ENCODE measurements at places on chromosomes 16 and 17. TPM values are rescaled to one million over a fixed set of nuclear protein-coding genes. Genes with fewer than 3 reads are reported as not detected.

GRCh38 chr16:4976611-4977145 lies 18.5 kb downstream of the SEC14L5 start:
- no peak for DNase-seq

- no peak for DNase-seq
Observed at GRCh38 chr16:20300312-20301097, 26.8 kb downstream of the GP2 start.

GRCh38 chr16:53673189-53673588 lies 30.5 kb downstream of the RPGRIP1L start:
- DNase-seq, result no peak

GRCh38 chr16:14375132-14375491 lies 254.9 kb downstream of the PARN start:
- DNase-seq, result no peak

GRCh38 chr17:9330141-9330540 lies 245.5 kb downstream of the STX8 start:
- no peak for DNase-seq

DNA sequence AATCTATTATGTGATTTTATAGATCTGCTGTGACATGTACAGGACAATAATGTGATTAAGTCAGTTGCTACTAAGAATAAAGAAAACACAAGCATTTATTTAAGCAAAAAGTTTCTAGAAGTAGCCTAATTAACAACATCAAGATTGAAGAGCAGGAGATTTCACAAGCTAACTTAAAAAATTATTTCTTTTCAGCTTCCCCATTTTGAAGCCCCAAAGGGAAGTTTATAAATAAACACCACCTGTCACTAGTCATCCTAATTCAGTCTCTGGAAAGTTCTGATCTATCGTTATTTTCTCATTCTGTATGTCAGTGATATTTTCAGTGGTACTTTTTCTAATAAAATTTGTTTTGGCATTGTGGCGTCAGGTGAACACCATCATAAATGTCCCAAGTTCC lies 8.3 kb downstream of the CAPNS2 start:
- DNase-seq, result no peak

DNA sequence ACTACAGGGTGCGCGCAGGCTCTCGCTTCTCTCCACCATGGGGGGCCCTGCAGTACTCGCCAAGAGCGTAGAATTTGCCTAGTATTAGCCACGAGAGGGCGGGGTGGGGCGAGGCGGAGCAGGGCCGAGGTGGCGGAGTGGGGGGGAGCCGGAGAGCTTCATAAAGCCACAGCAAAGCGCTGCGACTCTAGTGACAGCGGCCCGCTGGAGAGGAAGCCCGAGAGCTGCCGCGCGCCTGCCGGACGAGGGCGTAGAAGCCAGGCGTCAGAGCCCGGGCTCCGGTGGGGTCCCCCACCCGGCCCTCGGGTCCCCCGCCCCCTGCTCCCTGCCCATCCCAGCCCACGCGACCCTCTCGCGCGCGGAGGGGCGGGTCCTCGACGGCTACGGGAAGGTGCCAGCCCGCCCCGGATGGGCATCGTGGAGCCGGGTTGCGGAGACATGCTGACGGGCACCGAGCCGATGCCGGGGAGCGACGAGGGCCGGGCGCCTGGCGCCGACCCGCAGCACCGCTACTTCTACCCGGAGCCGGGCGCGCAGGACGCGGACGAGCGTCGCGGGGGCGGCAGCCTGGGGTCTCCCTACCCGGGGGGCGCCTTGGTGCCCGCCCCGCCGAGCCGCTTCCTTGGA lies at the start of gene TBX21:
Gene TBX21, plus strand, starts transcription at position 190 of the 627 bp plus-strand sequence. Its CDS starts 219 bp downstream, at position 409.
- no peak for DNase-seq

- DNase-seq, result no peak
Observed at GRCh38 chr16:11978080-11978479, 1.5 kb downstream of the SNX29 start.

- no peak for DNase-seq
Observed at GRCh38 chr17:57723427-57724025, 21.6 kb downstream of the CCDC182 start.

DNA sequence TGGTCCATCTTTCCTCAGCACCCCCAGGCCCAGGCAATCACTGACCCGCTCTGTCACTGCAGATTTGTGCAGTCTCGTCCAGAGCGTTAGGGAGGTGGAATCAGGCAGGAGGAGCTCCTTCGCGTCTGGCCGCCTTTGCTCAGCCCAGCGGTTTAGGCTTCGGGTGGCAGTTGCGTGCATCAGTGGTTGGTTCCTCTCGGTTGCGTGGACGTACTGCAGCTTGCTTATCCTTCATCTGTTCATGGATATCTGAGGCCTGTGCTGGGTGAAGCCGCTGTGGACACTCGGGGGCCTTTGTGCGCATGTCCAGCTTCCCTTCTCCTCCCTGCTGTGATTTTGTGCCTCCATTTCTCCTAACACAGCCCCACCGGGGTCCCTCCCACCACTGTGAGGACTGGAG lies 4.7 kb upstream of the P2RX1 start:
- no peak for DNase-seq

- no peak for DNase-seq
Observed at GRCh38 chr17:31397256-31397939, 5.9 kb downstream of the RAB11FIP4 start.

DNA sequence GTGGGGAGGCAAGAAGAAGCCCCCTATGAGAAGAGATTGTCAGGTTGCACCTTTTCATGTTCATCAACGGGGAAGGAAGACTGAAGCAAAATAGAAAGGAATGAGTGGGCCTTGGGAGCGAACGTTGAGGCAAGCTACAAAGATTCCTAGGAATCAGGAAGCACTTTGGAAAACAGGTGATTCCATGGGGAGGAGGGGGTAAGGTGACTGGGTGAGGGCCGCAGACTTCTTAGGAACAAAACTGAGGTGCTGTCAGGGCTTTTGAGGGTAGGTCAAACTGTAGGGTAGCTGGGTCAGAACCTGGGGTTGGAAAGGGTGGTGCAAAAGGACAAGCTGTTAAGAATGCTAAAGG lies 528 bp downstream of the ITFG1 start:
- no peak for DNase-seq

DNA sequence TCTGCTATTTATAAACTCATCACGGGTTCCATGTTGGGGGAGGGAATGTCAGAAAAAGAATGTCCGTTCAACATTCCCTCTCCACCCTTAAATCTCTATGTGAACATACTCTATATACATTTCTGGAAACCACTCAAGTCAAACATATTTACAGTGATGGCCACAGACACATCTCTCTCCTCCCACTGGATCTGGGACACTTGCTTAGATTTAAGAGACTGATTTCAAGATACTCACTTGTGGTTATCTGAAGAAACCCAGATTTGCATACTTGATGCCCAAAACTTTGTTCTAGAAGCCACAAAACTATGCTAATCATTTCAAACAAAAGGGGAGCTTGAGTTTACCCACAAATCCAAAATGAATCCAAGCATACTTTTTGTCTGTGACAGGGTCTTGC lies 182.9 kb upstream of the SOX9 start:
- DNase-seq, result no peak

DNA sequence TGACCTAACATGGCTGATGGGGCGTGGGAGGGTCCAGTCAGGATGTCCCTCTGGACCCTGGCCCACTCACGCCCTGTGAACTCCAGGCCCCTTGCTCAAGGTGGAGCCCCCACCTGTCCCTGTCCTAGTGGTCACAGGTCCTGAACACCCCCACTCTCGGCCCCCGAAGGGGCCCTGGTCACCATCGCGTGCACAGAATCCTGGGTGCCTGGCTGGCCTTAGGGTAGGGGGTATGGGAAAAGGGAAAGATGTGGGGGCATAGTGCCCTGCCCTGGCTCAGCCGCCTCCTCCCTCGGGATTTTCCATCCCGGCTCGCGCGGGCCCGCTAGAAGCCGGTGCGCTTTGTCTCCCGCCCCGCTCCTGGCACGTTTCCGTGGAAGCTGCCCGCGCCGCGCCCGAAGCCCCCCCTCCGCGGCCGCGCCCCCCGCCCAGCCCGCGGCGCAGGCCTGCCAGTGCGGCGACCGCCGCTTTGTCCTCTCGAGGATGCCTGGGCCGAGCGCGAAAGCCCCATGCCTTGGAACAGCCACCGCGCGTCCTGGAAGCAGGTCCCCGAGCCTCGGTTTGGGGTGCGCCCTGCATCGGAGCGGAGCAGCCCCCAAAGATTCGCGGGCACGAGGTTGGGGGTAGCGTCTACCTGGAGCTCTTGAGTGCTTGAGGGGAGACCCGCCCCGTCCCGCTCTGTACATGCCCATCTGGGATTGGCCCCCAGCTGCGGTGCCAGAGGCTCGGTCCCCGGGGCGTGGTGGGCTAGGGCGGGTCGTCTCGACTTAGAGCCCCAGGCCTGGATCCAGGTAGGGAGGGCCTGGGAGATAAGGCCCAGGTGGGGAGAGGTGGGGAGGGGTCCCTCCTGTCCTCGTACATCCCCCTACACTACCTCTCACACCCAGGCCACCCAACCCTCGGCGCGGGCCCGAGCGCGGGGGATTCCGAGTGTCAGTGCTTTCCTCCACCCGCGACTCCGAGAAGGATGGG lies 1.3 kb downstream of the SMPD3 start:
- no peak for DNase-seq

DNA sequence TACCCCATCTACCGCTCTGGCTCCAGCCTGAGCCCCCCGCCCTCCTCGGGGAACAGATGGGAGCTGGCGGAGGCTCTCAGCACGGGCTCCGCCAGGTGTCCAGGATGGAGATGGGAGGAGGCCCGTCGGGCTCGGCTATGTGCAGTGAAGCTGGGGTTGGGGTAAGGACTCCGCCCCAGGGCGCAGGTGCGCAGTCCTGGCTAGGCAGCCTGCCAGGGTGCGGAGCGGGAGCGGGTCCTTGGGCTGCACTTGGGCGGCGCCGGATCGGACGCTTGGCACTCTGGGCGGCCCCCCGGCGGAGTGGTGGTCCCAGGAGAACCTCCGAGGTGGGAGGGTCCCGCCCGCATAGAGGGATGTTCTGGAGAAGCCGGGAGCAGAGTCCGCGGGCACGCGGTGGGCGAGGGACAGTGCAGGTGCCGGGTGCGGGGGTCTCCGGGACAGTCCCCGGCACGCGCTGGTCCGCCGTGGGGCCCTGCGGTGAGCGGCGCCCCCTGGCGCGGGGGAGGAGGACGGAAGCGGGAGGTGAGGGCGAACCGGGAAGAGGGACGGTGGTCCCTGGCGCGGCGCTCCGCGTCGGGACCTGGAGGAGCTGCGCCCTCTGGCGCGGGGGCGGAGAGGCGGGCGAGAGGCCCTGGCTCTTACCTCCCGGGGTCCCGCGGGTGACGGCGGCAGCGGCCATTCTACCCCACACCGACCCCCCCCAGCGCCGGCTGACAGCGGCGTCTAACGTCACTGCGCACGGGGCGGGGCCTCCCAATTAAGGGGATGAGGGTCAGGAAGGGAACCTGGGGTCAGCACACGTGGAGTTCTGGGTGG lies at the start of gene CAMTA2:
Gene CAMTA2, minus strand, starts transcription at position 725 of the 816 bp plus-strand sequence. CDS start 1,453 bp downstream, outside the sequence.
- peak; percentile 76 for DNase-seq

DNA sequence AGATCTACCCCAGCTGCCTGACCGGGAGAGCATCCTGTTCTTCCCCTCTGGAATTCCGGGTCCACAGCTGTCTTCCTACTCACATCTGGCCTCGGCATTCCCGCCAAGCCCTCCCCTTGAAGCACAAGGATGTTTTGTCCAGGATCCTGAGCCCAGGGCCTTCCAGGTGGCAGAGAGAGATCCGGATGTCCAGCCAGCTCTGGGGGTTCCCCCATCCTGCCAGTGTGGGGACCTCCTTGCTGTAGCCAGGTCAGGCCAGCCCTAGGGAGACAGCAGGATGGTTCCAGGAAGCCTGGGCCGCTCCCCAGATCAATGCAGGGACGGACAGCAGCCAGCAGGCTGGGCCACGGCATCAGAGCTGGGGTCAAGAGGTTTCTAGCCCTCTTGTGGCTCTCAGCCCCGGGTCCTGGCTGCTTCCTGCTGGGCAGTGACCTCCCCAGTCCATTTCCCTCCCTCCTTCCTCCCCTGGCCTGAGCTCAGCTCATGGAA lies 55.3 kb downstream of the SOCS3 start:
- DNase-seq, result no peak

GRCh38 chr16:56608876-56609462 lies 585 bp downstream of the MT2A start:
- DNase-seq, result no peak

DNA sequence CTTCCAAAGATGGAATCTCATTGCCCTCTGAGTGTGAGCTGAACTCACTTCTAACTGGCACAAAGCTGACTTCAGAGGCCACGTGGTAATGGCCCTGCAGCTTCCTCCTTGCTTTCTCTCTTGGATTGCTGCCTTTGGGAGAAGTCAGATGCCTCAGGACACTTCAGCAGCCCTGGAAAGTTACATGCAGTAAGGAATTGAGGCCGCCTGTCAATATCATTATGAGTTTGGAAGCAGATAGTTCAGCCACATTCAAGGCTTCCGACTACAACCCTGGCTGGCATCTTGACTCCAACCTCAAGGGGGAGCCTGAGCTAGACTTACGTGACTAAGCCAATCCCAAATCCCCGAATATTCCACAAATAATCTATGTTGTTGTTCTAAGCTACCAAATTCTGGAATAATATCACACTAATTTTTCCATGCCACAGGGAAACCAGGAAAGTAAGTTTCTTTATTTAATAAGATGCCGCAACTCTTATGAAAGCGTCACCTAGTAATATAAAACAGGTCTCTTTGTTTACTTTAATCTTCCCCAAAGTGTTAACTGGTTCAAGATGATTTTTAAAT lies 13.6 kb downstream of the CEP20 start:
- no peak for DNase-seq

DNA sequence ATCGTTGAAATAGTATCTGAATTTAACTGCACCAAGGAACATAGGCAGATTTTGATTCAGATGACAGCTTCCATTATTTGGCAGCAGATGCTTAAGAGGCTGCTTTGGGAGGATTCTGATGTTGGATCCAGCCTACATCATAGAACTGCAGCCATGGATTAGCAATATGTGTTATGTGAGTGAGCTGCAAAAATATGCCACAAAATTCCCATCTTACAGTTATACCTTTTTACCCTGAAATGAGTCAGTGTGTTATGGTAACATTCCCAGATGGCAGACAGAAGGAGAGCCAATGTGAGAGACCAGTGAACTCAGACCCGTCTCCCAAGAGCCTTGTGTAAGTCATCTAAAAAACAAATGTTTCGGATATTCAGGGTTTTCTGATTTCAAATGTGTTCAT lies 206.1 kb downstream of the CDH13 start:
- no peak for DNase-seq

- no peak for DNase-seq
Observed at GRCh38 chr17:49101054-49101534, 31.5 kb upstream of the B4GALNT2 start.

GRCh38 chr17:40922239-40922638 lies 15.2 kb downstream of the KRT23 start:
- no peak for DNase-seq

- no peak for DNase-seq
Observed at GRCh38 chr17:49553676-49554335, 21.9 kb upstream of the NXPH3 start.

GRCh38 chr16:17939122-17939536 lies 397.4 kb downstream of the NPIPA8 start:
- no peak for DNase-seq

PABPN1L gene
- total RNA-seq, result not detected

LASP1 gene
- total RNA-seq, result 174 TPM

MT1A gene
- 809 TPM for total RNA-seq

SLC13A2 gene
- total RNA-seq, result not detected

GP2 gene
- total RNA-seq, result 1.4 TPM

CLEC3A gene
- not detected for total RNA-seq
